CD8-positive, alpha-beta T cell (primary cell): ENCODE measurements at places on chromosomes 5 and 9.

DNA sequence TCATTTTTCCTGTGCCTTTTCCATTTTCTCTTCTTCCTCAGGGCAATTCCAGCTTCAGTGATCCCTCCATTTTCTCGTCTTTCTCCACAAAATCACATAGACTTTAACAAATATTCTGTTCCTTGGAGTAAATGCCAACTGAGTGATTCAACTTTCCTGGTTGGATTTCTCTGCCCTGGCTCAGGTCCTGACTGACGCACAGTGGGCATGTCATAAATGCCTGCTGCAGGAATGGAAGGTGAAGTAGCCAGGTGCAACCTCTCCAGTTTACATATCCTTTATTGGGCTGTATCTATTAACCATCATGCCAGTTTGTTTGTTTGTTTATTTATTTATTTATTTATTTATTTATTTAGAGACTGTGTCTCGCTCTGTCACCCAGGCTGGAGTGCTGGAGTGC, 95.1 kb downstream of the MEF2C start:
- no peak for DNase-seq

GRCh38 chr5:161288071-161288470, 258.5 kb downstream of the GABRB2 start:
- no peak for DNase-seq

- DNase-seq: no peak
Observed at GRCh38 chr5:85049020-85049419, 664.3 kb upstream of the EDIL3 start.

GRCh38 chr5:69007163-69007562, 86.7 kb upstream of the SLC30A5 start:
- no peak for DNase-seq

DNA sequence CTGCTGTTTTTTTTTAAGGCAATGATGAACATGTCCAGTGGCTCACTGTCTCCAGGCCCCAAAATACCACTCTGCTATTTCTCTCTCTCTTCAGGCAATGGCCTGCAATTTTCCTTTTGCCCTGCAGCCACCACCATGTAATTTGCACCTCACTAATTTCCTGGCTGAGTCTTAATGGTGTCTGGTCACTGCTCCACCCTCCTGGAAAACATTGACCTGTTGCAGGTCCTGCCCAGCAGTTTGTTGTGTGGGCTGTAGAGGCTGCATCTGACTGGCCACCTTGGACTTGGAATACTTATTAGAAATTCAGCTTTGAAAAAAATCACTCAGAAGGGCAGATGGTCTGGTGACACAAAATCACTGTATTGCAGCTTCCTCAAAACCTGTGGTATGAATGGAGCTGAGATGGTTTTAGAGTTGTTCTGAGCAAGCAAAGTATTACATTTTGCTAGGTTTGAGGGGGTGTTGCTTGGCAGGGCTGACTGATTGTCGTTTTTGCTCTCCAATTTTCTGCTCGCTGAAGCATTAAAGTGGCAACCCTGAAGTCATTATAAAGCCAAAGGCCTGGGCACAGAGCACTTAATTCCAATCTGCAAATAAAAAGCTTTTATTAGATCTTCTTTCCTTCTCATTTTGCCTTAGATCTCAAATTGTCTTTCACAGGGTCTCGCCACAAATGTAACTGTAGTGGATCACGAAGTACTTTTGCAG, 134.8 kb downstream of the TMEM174 start:
- no peak for DNase-seq

DNA sequence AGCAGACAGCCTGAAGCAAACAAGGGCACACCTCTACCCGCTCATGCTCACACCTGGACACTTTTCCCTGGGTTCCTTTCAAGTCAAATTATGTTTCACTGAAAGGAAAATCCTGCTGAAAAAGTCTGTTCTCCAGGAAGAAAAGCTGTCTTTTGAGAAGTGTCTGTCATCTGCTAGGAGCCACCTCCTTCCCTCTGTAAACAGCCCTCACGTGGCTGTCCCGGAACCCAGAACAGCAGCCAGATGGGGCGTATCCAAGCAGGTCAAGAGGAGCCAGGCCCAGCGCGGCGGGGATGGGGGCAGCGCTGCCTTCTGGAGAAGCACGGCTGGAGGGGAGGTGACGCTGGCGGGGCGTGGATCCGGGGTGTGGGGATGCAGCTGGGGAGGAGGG, at the start of gene PNPLA7:
TSS of gene PNPLA7 (minus strand) at position 172 of the 391 bp plus-strand sequence. CDS start 205 bp downstream, outside the sequence.
- peak; percentile 55 for DNase-seq

DNA sequence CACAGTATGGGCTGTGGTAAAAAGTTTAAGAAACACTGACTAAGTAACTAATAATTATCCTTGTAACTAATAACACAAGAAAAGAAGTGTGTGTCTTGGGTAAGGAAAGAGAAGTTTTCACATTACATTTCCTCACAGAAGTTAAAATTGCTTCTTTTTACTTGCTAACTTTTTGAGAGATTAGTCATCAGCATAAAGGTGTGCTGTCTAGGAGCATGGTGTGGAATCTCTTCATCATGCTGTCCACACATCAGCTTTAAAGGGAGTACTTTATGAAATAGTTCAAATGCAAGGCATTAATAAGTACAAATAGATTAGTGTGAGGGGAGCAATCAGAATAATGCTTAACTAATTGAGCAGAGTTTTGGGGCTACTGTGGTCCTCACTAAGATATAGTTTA, 29.8 kb downstream of the WDR36 start:
- DNase-seq: no peak

GRCh38 chr5:172786736-172787462, 15.9 kb upstream of the DUSP1 start:
- DNase-seq: no peak

GRCh38 chr5:10964806-10965205, 203.8 kb upstream of the DAP start:
- DNase-seq: no peak

GRCh38 chr5:168793841-168794837, 215.0 kb upstream of the PANK3 start:
- DNase-seq: no peak

GRCh38 chr9:111900151-111900857, 3.7 kb downstream of the UGCG start:
- no peak for DNase-seq

DNA sequence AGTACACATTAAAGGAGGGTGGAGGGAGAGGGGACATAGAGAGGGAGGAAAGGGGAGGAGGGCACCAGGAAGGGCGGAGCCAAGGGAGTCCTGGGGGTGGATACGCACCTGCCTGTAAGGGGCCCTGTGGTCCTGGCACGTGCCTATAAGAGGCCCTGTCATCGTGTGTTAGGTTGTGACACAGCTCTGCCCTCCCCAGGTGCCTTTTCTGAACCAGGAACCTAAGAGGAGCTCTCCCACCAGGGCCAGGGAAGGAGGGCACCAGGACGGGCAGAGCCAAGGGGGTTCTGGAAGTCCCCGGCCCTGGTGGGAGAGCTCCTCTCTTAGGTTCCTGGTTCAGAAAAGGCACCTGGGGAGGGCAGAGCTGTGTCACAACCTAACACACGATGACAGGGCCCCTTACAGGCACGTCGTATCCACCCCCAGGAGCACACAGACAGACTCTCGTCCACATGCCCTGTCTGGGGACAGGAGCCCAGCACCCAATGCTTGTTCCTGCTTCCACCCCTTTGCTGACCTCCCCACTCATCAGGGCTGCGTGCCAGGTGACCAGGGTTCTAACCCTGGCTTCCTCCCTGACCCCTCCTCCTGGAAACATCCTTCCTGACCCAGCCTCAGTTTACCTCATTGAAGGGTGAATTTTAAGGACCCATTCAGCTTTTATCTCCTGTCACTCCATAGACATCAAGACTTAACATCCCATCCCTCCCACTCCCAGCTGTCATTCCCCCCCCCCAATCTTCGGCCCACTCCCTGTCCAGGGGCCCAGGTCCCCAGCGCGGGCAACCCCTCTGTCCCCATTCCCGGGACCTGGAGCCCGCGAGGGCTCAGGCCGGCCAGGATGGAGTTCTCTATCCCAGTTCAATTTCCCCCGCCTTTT, 12.9 kb upstream of the OLFM1 start:
- no peak for DNase-seq

DNA sequence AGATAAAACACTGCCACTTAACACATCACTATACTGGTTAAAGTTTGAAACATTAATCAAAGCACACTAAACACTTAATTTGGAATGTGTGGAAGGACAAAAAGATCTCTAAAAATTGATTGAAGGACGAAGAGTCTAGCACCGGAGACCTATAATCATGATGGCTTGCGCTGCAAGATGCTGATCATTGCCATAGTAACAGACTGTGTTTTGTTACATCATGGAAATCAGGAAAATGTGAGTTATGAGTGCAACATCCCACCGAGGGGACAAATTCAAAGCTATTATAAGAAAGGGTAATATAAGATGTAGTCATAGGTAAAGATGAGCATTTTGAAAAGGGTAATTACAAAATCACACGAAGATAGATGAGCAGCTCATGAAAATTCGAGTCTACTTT, 278.8 kb upstream of the CTNND2 start:
- no peak for DNase-seq

DNA sequence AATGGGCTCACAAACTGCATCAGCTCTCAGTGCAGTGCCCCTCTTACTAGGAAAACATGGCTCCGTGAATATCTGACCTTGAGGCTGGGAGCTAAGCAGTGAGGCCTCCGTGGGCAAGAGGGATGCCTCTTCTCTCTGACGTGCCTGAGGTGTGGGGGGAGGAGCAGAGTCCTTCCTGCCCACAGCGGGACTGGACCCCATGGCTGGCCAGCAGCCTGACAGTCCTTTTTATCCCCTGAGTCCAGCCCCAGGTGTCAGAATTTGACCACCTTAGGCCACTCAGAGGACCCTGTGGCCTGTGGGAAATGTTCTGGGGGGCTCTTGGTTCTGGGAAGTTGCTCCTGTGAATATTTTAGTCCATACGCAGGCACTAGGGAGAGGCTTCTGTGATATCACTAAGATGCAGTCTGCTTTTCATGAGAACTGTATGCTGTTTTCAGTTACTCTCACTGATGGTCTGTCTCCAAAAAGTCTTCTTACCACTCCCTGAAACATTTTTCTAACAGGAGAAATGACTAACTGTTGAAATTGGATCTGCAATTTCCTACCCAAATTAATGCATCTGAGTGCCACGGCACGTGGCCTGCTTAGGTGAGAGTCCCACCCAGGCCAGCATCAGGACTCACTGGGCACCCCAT, 23.4 kb downstream of the ANGPTL2 start:
- DNase-seq: no peak

GRCh38 chr5:7673658-7674057, 177.3 kb downstream of the CFAP90 start:
- DNase-seq: no peak

GRCh38 chr5:123035360-123035917, 1.1 kb downstream of the PPIC start:
- no peak for DNase-seq

DNA sequence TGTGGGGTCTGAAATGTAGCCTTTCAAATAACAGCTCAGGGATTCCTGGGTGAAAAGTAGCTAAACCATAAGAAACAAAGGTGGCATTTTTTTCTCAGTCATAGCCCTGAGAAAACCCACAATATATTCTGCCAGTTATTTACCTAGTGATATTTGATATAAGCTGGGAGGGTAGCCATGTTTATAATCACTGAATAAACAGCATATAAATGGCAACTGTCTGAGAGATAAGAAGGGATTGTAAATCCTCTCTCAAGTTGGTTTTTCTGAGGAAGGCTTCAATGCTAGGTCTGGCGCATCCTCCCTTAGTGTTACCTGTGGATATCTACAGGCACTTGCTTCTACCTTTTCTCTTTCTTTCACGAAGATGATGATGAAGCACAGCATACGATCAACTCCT, 1080.5 kb upstream of the DMAC1 start:
- DNase-seq: no peak

GRCh38 chr9:100379862-100380261, 27.1 kb upstream of the TEX10 start:
- no peak for DNase-seq

- DNase-seq: no peak
Observed at GRCh38 chr9:121210536-121210935, 8.9 kb upstream of the RAB14 start.

DNA sequence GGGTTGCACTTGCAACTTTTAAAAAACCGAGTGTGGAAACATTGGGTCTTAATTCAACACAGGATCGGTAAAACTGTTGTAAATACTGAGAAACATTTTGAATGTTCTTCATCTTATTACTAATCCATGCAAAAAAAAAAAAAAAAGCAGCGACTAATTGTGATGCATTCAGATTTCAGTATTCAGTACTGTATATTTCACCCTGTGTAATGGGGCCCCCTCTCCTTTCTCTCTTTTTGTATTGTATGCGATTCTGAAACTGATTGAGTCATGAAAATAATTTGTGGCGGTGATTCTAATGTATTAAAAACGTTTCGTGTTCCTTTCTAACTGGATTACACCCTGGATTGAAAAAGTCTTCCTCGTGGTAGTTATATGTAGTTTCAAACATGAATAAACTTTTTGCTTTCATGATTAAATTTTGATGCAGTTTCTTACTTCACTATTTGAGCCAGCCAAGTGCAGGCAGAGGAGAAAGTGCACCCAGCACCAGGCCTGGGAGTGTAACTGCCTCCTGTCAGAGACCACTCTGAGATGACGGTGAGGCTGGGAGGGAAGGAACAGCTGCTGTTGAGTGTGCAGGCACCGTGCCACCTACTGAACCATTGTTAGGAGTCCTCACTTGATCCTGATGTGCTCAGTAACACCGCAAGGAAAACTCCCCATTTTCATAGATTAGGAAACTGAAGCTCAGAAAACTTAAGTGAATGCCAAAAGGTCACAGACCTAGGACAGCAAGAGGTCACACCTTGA, 220.0 kb downstream of the PBX3 start:
- no peak for DNase-seq

GRCh38 chr9:89442981-89443814, 54.7 kb downstream of the SEMA4D start:
- no peak for DNase-seq
